ENCODE measurements at places on chromosomes 2 and 18.

DNA sequence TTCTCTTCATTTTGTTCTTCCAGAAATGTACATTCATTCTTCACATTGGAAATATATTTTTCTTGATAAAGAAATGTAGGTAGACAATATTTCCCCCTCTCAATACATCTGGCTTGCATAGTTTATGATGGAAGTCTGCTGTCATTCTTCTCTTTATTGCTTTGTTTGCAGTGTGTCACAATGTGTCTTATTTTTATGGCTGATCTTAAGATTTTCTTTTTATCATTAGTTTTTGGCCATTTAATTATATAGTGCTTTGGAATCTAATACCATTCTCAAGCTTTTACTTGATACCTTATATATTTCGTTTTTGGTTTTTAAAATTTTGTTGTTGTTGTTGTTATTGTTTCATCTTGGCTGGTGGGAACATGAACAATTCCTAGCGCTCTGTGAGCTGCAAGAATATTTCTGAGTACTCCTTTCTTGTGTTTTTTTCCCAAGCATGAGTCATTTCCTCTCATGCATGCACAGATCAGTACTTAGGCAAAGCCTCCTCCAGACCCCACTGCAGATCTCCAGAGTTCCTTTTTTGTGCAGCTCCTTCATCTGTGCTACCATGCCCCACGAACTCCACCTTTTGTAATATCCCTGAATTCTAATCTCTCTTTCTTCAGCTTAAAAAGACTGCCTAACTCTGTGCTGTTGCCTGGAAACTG, 13.7 kb upstream of the MMADHC start:
- no peak for DNase-seq

- no peak for DNase-seq
These were observed 74.5 kb downstream of the TMEM17 start for GRCh38 chr2:62431512-62431911.

GRCh38 chr2:228474466-228474865, 293.0 kb upstream of the SPHKAP start:
- no peak for DNase-seq

GRCh38 chr2:42957109-42957860, 164.9 kb upstream of the HAAO start:
- no peak for DNase-seq

- DNase-seq, result no peak
These were observed 20.4 kb downstream of the RBM43 start for GRCh38 chr2:151241224-151241623.

GRCh38 chr2:126982935-126983334, 84.2 kb downstream of the TEX51 start:
- DNase-seq, result no peak

DNA sequence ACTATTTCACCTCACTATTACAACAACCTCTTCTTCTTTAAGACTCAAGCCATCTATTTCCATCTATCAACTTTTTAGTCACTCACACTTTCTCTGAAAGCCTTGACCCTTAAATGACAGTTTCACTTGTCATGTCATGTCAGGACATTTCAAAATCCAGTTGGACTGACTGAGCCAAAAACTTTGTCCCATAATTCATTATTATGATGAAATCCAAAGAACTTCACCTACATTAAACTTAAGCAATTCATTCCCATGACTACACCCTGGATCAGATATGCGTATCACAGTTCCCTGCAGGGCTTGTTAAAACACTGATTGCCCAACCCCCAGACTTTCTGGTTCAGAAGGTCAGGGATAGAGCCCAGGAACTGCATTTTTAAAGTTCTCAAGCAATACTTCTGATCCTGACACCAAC, 26.5 kb downstream of the LDAH start:
- no peak for DNase-seq

- DNase-seq, result no peak
These were observed 500.4 kb downstream of the GALR1 start for GRCh38 chr18:77750006-77750405.

GRCh38 chr2:62713837-62714236, 8.3 kb downstream of the EHBP1 start:
- no peak for DNase-seq

- no peak for DNase-seq
These were observed 69.2 kb downstream of the PRELID3A start for GRCh38 chr18:12476955-12477354.

DNA sequence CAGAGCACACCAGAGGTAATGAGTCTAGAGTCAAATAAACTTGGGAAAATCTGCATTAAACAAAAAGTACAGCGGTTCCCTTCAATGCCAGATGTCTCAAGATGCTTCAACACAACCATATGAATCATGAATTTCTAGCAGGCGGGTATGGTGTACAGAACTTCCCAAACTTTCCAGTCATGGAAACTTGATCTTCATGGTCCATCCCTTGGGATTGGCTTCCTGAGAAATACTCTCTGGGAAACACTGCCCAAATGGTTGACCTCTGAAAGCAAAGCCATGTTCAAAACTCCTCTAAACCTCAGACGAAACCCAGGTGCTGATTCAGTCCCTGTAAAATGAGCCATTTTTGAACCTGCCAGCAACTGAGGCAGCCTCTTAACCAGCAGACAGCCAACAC, 16.4 kb upstream of the TMEM247 start:
- no peak for DNase-seq

- no peak for DNase-seq
These were observed 247.5 kb upstream of the ZNF521 start for GRCh38 chr18:25599443-25599842.

- peak; percentile 58 for DNase-seq
These were observed 30.5 kb downstream of the B3GNT7 start for GRCh38 chr2:231425811-231426703.

DNA sequence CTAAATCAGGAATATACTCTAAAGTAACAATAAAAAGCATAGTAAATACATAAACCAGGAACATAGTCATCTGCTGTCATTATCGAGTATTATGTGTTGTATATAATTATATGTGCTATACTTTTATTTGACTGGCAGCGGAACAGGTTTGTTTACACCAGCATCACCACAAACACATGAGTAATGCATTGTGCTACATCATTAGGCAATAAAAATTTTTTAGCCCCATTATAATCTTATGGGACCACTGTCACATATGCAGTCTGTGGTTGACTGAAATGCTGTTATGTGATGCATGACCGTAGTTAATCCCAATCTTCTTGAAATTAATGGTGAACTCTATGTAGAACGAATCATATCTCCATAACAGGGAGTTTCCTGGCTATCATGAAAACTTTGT, 136.7 kb upstream of the ZFP36L2 start:
- no peak for DNase-seq

DNA sequence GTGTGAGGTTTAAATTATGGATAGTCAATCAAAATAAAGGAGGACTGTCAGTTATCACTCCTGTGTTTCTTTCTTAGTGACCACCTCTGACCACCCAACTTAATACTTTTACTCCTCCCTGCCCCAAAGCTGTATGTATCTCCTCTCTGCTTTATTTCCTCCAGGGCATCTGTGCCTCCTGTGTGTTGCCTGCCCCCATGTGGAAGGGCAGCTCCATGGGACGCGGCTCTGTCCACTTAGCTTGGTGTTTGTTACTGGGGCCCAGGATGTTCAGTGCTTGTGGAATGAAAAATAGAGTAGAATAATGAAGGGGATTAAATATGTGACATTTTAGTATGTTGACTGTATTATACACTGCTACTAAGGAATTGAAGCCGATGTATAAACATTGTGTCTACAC, 9.8 kb downstream of the ACP1 start:
- DNase-seq, result no peak

DNA sequence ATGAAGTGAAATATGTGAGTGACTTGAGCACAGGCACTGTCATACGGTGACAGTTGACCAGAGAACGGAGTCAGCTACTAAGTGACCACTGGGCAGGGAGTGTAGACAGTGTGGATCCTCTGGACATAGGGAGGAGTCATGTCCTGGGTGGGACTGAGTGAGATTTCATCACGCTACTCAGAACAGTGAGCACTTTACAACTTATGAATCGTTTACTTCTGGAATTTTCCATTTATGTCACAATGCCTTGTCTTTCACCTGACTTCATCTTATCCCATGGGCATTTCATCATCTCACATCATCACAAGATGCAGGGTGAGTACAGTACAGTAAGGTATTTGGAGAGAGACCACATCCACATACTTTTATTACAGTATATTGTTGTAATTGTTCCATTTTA, 29.0 kb downstream of the PTPRM start:
- DNase-seq, result no peak

DNA sequence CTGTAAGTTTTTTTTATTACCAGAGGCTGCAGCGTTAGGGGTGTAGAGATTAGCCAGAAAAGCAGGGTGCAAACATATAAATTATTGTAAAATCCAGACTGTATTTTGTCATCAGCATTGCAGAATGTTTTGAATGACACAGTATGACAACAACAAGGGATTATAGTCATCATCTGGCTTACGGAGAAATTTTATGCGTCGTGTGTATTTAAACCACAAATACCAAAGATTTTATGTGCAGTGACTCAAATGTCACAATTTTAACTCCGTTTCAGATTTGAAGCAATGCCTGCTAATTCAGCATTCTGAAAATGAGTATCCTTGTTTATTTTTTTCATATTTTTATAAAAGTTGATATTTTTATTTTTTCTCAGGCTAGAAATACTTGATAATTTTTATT, 19.4 kb upstream of the TMX3 start:
- no peak for DNase-seq

DNA sequence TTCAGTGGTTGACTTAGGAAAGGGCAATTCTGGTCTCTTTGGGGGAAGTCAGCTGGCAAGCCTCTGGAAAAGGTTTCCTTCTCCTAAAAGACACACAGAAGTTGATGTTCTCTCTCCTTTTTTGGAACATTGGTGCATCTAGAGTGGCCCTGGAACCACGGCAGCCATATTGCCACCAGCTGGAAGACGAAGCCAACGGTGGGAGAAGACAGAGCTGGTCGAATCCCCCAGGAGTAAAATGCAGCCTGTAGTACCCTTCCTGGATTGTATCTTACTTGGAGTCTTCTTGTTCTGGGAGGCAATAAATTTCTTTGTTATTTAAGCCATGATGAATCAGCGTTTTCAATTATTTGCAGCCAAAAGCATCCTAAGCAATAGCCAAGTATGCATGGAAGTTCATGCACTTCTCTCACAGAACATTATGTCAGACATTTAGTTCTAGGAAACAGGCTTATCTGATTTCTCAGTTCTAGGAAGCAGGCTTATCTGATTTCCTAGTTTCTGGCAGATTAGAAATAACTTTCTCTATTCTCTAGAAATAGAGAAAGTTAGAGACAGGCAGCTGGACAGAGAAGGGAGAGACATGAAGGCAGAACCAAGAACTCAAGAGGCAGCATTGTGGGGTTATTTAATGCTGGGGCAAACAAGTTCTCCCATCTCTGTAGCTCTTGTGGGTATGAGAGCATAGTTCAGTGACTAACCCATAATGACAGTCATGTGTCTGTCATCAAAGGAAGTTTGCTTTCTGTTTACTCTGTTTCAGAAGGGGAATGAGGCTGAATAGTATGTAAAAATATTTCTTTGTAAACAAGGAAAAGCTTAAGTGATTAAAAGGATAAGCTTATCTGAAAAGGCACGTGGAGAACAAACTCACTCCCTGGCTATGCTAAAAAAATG, 40.5 kb upstream of the NABP1 start:
- no peak for DNase-seq

DNA sequence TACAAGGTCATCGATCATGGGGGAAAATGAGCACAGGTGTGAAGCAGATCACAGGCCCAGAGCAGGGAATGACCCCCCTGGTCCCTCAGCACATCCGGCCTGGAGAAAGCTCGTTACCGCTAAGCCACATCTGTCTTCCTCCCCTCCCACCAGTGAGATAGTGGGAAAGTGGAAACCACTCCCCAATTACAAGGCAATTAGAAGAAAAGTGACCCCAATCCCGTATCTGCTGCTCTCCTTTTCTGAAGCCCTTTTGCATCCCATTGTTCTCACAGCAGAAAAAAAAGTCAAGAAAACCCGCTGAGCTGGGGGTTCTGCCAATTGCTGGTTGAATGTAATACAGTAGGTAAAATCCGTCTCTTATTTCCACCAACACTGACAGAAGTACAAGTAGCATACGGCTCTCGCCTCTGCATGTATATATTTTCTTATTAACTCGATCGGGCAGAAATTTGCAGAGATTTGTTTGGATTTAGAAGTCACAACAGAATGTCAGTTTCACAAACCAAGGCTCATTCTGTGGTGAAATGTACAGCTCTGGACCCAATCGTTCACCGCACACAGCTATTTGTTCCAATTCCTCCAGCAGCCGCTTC, 287.0 kb downstream of the TCF4 start:
- DNase-seq, result no peak

GRCh38 chr2:112187046-112187715, 49.0 kb downstream of the FBLN7 start:
- no peak for DNase-seq

GRCh38 chr18:72360634-72361033, 183.5 kb downstream of the CBLN2 start:
- DNase-seq, result no peak

- DNase-seq, result no peak
These were observed 46.3 kb downstream of the RTTN start for GRCh38 chr18:70158992-70159717.

GRCh38 chr2:9288681-9289338, 82.2 kb downstream of the ASAP2 start:
- DNase-seq, result no peak

DNA sequence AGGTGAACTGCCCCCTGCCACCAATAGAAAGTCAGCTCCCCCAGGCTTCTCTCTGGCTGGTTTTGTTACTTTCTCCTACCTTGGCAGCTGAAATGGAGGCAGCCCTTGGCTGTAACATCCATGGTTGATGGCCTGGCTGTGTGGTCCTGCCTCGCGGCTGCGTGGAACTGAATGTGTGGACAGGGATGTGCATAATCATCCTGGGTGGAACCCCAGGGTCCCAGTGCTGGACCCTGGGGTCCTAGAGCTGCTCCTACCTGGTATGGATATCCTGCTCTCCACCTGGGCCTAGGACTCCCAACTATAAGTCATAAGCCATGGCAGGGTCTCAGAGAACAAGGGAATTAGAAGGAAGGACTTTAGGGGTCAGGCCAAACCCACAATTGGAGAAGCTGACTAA, 93.5 kb downstream of the CAPN13 start:
- no peak for DNase-seq

DNA sequence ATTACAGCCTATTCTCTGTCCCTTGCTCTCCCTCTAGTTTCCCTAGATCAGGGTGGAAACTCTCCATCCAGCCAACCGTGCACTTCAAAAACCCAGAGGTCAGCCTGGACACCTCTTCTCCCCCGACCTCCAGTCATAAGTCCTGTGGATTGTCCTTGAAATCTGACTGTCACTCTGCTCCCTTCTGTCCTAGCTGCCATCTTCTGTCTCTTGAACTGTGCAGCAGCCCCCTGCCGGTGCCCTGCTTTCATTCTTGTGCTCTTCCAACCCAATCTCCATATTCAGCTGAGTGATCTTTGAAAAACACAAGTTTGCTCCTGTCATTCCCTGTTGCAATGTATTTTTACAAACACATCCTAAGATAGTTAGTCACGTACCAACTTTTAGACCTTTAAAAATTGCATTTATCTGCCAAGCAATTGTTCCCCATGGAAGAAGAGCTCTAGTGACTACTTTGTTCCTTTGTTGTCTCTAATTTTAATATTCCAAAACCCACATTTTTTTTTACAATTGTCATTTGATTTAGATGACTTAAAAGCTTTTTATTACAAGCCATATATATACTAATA, 254.3 kb downstream of the CAMKMT start:
- DNase-seq, result no peak

GRCh38 chr2:64987001-64987955, 1.9 kb upstream of the SLC1A4 start:
- DNase-seq, result no peak

GRCh38 chr2:40178971-40179370, 272.9 kb downstream of the SLC8A1 start:
- no peak for DNase-seq

Measured in activated T-helper 9 cell treated with anti-CD3 and anti-CD28 coated beads, Interleukin-2, amount 50 U/mL, for 16 hours (primary cell).